Umbilical cord (tissue), 2 donors: ENCODE measurements at places on chromosomes 7 and 10.

DNA sequence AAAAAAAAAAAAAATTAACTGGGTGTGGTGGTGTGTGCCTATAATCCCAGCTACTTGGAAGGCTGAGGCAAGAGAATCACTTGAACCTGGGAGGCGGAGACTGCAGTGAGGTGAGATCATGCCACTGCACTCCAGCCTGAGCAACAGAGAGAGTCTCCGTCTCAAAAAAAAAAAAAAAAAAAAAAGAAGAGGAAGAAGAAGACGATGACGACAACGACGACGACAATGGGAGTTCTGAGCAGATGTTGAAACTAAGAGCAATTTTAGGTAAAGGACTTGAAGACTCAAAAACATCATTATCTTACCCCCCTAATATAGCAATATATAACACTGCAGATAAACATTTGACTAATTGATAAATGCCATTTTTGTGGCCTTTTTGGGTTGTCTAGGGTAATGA, 39.5 kb upstream of the PPP1R17 start:
- no peak for DNase-seq

DNA sequence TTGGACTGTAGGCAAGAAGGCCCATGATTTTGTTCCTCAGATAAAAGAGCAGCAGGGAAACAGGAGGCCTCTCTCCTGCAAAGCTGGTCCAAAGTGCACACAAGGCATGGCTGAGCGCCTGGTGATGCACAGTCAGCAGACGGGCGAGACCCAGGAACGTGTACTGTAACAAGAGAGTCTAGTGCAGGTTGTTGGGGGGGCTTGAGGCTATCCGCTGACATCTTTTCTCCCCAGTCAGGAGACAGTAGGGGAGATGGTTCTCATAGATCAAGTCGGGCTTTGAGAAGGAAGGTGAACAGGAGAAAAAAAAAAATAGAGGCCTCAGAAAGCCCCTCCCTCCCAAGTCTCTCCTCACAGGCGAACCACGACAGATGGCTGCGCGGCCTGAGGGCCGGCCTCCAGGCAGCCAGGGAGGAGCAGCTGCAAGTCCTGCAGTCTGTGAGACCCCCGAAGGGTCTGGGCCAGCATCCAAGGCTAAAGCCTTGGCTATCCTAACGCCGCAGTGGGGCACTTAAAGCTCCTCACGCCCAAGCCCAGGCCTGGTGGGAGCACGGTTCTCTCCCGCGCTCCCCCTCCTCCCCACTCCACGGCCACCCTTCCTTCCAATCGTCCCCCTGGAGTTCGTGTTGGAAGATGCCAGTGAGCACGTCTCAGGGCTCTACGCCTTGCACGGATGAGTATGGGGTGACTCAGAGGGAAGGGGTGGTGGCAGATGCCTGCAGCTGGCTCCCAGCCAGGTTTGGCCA, 68.3 kb downstream of the PRKAG2 start:
- no peak for DNase-seq

- no peak for DNase-seq
Measured at GRCh38 chr7:108249453-108249852, 119.3 kb upstream of the LAMB4 start.

DNA sequence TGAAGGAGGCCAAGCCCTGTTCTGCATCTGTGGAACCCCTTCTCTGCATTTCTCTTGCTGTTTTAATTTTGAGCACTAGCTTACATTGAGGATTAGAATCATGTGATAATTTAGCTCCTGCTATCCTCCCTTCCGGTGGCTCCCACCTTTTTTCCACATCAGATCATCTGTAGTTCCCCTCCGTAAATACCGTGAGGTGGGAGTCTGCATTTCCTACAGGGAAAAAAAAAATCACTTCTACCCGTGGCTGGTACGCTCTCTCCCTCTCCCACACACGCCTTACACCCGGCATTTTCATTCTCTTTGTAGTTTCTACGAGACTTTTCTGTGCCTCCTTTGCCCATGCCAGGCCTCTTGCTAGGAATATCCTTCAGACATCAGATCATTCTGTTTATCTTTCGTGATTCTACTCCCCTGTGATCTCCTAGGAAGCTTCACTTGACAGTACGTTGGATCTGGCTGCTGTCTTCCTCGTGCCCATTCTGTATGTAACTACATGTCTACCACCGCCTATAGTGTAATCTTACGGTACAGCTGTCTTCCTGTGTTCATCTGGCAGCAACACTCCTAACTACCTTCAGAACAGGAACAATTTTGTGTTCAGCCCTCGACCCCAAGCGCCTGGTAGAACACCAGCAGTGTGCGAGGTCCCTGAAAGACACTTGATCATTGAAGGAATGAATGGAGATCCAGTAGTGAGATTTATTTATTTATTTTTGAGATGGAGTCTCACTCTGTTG, 41.7 kb upstream of the OCM start:
- DNase-seq, result no peak

DNA sequence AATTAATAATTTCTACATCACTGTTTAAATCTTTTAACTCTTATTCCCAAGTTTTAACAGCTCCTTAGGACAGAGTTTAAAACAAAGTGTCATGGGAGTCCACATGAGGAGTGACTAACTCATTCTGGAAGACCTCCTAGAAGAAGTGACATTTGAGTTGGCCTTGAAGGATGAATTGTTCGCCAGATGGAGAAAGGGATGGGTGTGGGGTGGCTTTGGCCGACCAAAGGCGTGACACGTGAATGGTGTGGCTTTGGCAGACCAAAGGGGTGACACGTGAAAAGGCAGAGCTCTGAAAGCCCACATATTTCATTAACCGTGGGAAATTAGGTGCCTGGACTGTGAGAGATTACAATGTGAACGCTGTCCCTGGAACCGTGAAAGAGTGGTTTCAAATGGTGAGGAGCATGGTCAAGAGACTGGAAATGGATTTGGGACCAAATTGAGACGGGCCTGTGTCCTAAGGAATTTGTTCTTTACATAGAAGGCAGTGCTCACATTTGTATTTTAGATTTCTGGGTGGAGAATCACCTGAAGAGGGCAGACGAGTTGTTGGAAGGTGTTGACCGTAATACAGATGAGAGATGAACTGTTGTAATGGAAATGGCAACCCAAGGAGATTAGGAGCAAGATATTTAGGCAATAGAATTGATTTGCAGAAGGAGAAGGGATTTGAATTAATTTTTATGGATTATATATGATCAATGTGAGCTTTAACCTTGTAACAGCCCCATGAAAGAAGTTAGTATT, 228.1 kb downstream of the BICC1 start:
- no peak for DNase-seq

DNA sequence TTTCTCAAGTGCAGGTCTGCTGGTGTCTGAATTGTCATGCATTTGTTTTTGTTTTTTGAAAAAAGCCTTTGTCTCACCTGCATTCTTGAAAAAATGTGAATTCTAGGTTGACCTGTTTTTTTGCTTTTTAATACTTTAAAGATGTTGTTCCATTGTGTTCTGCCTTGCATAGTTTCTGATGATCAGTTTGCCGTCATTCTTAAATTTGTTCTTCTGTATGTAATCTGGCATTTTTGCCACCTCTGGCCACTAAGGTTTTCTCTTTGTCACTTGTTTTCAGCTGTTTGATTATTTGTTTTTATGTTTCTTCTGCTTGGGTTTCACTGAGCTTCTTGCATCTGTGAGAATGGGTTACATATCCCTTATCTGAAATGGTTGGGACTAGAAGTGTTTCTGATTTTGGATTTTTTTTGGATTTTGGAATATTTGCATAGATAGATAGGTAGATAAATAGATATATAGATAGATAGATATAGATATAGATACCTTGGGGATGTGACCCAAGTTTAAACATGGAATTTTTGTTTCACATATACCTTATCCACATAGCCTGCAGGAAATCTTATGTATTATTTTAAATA, 16.5 kb downstream of the MGMT start:
- no peak for DNase-seq

DNA sequence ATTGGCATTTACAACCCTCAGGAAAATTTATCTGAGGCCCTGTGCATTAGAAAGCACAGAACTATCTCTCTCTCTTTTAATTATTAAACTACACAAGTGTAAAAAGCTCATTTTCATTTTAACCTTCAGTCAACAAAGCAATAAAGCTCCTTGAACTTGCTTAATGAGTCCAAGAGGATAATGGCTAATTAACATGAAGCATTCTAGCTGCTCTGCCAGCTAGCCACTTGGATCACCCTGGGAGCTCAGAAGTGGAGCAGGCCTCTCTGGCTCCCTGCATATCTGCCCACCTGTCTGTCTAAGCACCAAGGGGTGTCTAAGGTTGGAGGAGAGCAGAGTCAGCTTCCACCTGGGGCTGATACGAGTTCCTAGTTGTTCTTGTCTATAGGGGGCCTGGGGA, 56.0 kb upstream of the SLC35G1 start:
- DNase-seq, result no peak

- no peak for DNase-seq
Measured at GRCh38 chr10:96358851-96359540, at the start of gene OPALIN. Gene OPALIN, minus strand, starts transcription at chr10:96359002. Its CDS starts 106 bp downstream, at chr10:96358896.

GRCh38 chr10:43214071-43214955, 52.6 kb downstream of the RASGEF1A start:
- DNase-seq, result no peak

GRCh38 chr10:126663880-126664279, 6.6 kb downstream of the C10orf90 start:
- DNase-seq, result peak; percentile 22

DNA sequence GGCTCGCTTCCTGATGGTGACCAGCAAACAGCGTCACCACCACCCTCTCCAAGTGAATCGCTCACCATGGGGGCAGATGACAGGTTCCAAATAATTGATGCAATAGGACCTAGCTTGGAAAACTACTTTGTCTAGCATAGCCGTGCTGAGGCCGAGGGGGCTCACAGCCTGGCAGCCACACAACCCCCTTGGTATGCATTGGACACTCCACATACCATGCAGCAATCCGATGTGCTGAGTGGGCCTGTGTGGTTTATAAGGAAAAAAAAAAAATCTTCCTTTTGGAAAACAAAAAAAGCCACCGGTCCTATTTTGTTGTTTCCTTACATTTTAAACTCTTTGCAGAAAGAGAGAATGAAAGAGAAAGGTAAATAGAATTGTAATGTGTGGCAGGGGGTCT, 15.1 kb downstream of the GATA3 start:
- DNase-seq, result no peak

- no peak for DNase-seq
Measured at GRCh38 chr7:157834501-157835163, 497.8 kb downstream of the DNAJB6 start.

GRCh38 chr10:112519133-112519761, 72.2 kb downstream of the VTI1A start:
- no peak for DNase-seq

- no peak for DNase-seq
Measured at GRCh38 chr7:112996331-112996871, 90.2 kb downstream of the GPR85 start.

- DNase-seq, result peak; percentile 59
Measured at GRCh38 chr10:34526758-34527730, 288.1 kb downstream of the PARD3 start.

DNA sequence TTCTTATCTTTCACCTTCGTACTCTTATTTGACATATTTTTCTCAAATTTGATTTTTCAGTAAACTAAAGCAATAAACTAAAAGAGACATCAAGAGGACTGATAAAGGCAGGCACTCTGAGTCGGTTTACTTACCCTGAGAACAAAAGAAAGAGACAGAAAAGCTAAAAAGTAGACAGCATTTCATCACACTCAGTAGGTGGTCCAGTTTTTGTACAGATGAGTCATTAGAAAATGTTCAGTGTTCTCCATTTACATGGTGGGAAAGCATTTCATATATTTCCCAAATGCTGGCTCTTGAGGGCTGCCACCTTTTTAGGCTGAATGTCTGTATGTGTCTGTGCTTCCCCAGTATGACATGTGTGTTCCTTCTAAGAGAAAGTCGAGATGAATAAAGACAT, 52.7 kb downstream of the NHLRC2 start:
- DNase-seq, result no peak

GRCh38 chr7:64300641-64301405, 12.9 kb upstream of the ZNF736 start:
- DNase-seq, result no peak

- DNase-seq, result no peak
Measured at GRCh38 chr7:107977048-107977447, 25.9 kb downstream of the LAMB1 start.

DNA sequence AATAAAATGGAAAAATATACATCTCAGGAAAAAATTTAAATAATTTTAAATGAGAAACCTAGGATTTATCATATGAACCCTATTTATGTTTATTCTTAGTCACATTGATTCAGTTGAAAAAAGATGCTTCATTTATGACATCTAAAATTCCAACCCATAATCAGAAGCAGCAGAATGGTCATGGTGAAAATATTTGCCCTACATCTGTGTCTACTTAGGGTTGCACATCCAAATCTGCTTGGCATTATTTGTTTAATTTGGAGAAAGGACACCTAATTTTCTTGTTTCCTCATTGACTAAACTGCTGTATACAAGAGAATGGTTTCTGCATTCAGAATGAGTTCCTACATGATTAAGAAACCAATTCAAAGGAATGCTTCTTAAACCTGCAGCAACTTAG, 72.9 kb upstream of the SKAP2 start:
- DNase-seq, result no peak

- no peak for DNase-seq
Measured at GRCh38 chr10:119567978-119568377, 25.5 kb upstream of the RGS10 start.

DNA sequence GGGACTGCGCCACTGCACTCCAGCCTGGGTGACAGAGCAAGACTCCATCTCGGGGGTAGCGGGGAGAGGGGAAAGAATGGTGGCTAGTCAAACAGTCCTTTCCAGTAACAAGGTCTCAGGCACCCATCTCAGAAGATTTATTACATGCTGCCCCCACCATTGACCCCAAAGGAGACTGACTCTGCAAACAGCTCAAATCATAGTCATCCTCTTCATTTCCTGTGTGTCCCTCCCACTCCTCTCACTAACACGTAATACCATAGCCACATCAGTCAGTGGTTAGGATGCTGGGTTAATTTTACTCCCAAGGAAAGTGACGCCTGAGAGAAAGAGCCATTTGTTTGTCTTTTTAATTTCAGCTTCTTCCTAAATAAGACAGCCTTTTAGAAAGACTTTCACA, 56.6 kb upstream of the BET1 start:
- DNase-seq, result no peak

DNA sequence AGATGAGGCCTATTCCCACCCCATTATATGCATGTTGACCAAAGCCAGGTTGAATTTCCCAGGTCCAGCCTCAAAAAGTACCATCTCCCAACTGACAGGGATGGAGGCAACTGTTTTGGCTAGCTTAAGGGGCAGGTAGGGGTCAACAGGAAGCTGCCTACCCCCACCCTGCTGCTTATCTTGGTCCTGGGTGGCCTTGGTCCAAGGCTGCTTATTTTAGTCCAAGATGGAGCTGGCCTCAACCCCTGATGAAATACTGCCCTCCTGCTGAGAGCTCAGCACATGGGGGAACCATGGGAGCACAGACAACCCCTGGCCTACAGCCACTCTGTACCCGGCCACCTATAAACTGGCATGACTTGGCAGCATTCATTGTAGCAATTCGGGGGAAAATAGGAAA, 23.1 kb downstream of the MYO1G start:
- DNase-seq, result no peak

DNA sequence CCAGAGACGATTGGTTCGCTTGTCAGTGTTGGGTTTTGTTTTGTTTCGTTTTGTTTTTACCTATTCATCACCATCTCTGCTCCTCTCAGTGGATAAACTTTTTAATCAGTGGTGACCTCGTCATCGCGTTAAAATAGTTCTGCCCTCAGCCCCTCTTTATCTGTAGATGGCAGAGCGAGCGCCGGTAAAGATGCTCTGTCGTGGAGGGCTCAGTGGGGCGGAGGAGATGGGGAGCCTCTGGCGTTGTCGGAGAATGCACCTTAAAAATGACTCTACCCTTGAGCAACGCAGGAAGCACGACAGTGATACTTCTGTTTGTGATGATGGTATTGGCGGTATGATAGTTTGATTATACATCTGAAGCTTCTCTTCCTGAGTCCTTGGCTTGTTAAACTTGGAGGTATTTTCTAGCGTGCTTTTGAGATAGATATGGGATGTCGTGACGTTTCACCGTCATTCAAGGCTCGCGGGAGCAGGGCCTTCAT, 554 bp downstream of the CSGALNACT2 start:
- DNase-seq, result peak; percentile 33
